ENCODE measurements at places on chromosomes 13 and 19.

DNA sequence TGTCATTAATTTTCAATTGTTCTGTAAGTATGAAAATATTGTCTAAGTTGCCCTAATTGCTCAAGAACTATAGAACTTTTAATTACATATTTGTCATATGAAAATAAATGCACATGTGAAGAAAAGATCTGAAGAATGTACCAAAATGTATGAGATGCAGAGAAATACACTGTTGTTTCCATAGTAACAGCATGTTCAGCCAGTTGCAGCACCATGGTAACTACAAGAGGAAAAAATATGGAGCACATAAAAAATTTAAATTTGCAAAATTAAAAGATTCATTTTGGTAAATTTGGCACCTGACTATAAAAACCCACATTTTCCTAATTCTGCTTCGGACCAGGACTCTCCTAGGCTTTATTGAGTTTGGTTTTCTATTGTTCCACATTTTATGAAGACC is 1170.0 kb upstream of the MIR17HG start:
- DNase-seq, result no peak

DNA sequence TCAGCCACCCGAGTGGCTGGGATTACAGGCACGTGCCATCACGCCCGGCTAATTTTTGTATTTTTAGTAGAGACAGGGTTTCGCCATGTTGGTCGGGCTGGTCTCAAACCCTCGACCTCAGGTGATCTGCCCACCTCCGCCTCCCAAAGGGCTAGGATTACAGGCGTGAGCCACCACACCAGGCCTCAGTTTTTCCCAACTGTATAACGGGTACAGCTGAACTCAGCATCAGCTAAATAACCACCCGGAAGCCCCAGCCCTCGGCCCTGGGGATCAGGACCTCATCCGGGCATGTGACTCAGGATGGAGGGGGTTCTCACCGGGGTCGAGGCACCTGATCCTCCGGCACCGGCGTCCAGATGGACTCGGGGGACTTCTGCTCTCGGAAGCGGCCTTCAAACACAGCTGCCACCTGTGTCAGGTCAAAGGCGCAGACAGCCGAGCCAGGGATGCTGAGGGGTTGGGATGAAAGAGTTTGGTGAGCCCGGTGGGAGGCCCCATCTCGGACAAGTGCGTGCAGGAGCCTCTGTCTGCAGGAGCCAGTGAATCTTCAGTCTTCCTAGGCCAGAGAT is 8.9 kb downstream of the SEMA6B start:
- no peak for DNase-seq

DNA sequence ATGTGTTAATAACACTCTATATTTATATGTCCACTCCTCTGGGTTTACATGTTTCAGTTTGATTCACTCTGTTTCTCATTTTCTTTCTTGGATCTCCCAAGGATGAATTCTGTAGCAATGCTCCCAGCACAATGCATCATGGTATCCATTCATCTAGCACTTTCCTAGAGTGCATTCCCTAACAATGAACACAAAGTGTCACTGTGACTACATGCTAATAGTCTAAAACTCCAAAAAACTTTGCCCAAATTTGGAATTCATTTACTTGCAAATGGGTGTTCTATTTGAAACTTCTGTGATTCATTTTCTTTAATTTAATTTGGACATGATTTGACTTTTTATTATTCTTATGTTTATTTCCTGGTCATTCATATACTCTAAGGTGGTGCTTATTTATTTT is 286.3 kb downstream of the POU4F1 start:
- DNase-seq, result no peak

DNA sequence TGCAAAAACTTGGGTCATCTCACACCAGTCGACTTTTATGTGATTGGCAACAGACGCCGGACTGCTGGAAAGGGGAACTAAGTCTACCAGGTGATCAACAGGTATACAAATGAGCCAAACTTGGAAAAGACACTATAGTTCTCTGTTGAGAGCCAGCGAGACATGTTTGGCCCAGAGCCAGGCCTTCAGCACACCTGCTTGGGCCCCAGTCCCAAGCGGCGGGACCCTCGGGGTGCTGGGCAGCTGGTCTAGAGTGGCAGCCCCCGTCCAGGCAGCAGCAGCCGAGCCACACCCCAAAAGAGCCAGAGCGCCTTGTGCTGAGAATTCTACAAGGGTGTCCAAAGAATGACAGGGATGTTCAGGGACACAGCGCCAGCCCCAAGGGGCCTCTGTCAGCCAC is 28.0 kb downstream of the NAXD start:
- DNase-seq, result no peak

DNA sequence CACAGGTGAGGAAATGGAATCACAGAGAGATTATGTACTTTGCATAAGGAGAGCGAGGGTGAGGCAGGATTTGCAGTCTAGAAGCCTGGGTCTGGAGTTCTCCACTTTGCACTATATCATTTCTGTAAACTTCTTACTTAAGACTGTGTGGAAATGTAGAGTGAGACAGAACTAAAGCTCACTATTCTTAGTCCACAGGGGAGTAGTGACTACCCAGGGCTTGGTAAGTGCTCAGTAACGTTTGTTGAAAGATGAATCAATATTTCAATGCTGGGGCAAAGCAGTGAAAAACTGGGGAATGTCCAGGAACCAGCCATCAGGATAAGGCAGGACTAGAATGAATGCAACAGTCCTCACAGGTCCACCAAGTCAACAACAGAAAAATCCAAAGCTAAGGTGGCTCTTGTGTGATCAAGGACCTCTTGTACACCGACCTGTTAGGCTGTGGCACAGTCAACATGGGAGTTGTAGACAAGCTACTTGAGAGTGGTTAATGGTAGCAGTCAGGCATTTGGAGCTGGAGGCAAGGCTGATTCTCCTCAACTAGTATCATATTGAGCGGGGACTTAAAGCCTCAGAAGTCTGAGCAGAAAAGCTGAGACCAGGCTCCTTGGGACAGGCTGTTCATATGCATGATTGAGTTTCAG is 929 bp upstream of the TNFSF13B start:
- no peak for DNase-seq

DNA sequence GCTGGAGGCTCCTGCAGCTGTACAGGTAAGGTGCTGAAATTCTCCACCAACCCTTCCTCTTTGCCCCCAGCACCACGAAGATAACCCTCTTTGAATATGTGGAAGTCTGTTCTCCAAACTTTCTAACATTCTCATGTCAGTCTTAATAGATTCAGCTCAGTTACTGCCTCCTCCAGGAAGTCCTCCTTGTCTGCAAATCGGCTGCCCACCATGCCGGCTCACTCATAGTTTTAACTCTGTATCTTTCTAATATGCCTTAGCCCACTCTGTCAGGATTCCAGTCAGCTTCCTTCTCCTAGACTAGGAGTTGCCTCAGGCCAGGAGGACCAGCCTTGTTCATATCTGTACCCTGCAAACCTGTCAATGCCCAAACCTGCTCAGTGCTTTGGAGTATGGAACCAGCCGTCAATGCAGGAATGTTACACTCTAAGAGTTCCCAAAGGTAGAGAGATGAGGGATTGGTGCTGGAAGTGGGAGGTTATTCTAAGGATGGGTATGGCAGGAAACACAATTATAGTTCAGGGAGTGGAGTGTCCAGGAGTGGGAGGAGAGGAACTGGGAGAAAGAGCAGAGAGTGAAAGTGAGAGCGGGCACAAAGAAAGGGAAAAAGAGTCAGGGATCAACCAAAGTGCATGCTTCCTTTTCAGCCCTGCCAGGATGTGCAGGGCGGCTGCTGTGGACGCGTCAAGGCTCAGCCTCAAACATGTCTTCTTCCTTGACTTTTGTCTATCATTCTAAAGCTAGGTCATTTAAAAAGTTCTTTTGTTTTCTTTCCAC is 38.0 kb upstream of the ALOX5AP start:
- no peak for DNase-seq

DNA sequence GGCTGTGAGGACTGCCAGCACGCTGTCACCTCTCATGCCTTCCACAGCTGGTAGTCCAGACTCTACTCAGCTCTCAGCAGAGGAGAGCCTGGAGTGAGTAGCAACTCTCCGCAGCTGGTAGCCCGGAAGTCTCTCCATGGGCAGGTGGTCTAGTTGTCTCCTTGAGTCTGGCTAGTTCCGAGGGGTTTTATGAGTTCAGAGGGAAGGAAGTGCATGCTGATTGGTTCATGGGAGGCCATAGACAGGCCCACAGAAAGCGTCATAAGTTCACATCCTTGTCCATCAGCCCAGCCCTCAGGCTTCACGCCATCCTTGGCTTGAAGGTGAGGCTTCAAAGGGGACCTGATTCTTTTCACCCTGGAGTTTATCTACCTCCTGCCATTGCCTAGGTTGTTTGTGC is 2662.4 kb upstream of the PCDH20 start:
- DNase-seq, result no peak

DNA sequence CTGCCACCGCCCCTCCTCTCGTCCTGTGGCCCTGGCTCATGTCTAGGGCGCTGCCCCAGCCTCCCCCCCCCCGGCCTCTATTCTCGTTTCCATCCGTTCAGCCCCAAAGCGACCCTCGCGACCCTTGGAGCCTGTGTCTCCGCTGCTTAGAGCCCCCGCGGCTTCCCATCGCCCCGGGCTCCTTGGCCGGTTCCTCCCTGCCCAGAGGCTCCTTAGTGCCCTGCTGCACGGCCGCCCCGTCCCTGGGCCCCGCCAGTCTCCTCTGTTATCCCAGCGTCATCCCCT is 9.2 kb upstream of the CNOT3 start:
- DNase-seq, result no peak

DNA sequence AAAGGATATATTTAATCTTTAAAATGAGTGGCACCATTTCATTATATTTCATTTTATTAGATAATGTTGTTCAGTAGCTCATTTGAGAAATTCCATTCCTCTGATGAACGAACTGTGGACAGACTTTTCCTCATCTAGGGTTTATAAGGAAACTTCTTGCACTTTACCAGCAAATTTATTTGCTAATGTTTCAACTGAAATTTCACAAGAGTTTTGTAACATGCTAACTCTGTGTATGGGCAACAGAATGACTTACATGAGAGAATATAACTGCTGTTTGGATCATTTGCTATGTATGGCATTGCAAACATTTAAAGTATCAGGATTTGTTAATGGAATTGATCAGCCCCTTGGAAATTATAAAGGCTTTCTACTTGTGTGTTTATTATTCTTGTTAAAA is 3.7 kb upstream of the IRS2 start:
- DNase-seq, result no peak

- DNase-seq, result no peak
Observed at GRCh38 chr13:110445183-110445582, 116.3 kb downstream of the RAB20 start.

GRCh38 chr13:24500977-24501376 is 11.6 kb downstream of the PARP4 start:
- DNase-seq, result no peak

DNA sequence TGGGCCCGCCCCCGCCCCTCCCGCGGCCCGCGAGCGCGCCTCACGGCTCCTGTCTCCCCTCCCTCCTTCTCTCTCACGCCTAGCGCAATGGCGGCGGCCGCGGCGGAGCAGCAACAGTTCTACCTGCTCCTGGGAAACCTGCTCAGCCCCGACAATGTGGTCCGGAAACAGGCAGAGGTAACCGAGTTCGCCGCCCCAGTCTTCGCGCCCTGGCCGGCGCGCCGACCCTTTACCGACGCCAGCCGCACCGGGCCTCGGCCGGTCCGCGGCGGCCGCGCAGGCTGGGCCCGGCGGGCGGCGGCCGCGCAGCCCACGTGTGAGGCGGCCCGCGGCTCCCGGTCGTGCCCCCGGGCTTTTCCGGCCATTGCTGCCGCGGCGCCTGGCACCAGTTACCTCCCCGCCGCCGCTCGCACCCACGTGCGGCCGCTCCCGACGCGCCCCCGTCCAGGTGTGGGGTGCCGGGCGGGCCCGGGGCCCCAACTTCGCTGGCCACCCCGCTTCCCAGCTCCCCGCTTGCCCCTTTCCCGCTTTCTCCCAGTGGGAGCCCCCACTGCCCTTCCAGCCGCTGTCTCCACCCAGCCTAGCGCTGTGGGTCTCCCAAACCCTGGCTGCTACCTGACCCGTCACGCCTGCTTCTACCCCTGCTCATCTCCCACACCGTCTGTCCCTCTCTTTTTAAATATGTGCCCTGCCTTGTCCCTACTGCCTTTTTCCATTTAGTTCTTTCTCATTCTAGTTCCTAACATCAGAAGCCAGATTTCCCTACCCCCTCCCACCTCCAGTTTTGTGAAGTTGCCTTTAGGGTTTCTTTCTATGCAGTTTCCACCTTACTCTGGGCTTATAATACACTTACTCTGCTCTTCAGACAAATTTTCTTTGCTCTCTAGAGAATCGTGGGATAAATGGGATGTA is 23.4 kb downstream of the IPO5 start:
- DNase-seq, result no peak

DNA sequence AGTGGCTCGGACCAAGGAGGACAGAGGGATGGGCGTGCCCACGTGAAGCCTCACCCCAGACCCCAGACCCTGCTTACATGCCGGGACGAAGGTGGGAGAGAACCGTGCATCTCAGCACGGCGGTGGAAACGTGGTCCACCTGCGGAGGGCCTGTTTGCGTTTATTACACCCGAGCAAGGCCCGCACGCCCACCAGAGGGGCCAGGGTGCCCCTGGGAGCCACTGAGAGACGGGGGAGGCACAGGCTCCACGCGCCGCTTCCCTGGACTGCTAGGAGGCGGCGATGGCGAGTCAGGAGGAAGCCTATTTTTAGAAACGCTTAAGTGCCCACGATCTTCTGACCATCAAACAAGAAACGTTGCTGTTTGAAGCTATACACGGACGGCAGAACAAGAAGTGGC is 80.7 kb downstream of the ATP11A start:
- no peak for DNase-seq

DNA sequence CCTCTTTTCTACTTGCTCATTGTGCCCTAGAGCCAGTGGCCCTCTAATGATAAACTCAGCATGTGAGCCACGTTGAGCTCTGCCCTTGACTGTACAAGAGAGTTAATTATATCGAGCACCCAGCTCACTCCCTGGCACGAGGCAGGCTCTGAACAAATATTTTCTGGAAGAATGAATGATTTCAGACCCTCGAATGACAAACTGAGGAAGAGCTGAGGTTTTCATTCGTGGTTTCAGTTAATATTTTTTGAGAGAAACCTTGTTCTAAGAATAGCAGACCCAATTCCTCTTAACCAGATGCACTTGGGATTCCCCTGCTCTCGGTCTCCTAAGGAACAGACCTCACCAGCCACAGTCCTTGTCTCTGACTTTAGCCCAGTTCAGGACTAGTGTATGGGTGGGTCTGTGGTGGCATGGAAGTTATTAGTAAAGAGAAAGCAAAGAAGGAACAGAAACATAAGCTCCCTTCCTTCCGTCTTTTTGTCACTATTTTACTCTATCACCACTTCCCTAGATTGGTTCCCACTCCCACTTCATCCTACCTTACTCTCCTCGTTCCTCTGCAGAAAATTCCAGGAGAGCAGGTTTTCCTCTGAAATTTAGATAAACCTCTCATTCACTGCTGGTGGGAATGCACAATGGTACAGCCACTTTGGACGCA is 22.1 kb upstream of the WDFY2 start:
- no peak for DNase-seq
